Naive thymus-derived CD8-positive, alpha-beta T cell (primary cell): ENCODE measurements at places on chromosomes 4 and X.

DNA sequence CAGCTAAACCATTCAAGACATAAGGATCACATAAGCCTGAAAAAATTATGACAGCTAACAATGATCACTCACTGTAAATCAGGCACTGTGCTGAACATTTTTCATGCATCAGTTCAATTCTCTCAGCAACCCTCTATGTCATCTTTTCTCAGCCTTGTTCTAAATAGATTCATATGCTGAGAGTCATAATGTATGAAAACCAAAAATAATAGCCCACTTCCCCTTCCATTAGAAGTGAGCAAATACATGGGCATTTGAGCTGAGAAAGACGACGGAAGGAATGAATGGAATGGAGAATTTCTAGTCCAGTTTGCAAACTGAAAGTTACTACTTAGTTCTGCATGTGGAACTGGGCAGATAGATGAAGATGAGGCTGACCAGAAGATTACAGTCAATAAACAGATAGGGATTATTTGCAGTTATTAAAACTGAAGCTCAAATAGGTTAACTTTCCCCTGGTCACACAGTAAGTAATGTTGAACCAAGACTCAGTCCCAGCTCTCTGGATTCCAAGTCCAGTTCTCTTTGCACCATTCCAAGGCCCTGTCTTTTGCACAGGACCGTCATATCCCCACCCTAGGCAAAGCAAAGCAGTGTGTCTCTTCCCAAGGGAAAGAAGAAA is 1.6 kb upstream of the SH3RF1 start:
- no peak for DNase-seq

GRCh38 chrX:21398426-21398825 is 24.2 kb downstream of the CNKSR2 start:
- DNase-seq = no peak

DNA sequence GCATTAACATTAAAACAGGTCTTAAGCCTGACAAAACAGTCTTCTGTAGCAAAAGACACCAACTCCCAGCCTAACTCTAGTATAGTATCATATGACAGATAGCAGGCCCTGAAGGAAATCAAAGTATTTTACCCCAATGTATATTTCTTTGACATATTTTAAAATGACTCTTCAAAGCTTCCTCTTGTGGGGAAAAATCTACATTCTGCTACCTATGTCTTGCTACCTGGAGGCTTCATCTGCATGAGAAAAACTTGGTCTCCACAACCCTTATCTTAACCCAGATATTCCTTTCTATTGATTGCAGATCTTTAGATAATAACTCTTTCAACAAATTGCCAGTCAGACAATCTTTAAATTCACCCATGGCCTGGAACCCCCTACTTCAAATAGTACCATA is 1620.4 kb downstream of the PCDH7 start:
- DNase-seq = no peak

DNA sequence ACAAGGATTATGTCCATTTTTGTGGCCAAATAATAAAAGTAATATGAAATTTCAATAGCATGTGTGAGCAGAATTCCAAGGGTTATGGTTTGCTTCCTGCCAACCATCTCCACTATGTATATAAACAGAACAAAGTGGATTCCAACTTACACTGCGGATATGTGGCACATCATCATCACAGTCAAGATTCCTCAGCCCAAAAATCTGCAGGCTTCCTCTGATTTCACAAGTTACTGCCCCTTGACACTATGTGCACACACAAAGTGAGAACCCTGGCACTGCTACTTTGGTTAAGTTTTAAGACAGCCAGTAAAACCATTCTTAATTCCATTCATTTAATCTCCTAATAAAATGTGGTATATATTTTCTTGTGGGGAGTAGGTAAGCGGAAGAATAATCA is 76.4 kb downstream of the LEF1 start:
- DNase-seq = no peak

GRCh38 chr4:147299205-147299604 is 181.7 kb upstream of the EDNRA start:
- no peak for DNase-seq

DNA sequence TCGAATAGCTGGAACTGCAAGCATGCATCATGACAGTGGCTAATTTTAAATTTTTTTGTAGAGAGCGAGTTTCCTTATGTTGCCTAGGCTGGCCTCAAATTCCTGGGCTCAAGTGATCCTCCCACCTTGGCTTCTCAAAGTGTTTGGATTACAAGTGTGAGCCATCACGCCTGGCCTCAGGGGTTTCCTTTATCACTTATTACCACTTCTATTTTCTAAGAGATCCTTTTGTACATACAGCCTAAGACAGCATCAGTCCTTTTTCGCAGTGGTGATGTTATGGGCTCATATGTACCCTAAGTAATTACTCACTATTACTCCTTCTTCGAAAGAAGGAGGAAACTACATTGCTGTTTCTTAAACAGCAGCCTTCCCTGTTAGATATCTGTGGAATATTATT is 54.1 kb upstream of the CDKN2AIP start:
- DNase-seq = no peak

- no peak for DNase-seq
Observed at GRCh38 chr4:189806506-189806905, 134.2 kb upstream of the FRG1 start.
